ENCODE measurements at places on chromosomes 6 and 20.

GRCh38 chr6:135784507-135784906, 67.0 kb upstream of the PDE7B start:
- no peak for DNase-seq

DNA sequence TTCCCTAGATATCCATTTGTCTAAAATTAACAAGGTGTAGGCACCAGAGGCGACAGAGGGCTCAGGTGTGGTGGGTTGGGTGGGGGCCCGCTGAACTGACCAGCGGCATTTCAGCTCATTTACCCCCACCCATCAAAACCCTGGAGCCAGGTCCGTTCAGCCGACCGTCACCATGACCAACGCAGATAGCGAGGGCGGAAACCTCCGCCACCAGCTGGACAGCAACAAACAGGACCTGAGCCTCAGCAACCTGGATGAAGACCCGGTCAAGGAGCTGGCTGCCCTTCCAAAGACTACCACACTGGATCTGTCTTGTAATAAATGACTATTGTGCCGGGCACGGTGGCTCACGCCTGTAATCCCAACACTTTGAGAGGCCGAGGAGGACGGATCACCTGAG, 120.8 kb upstream of the LGSN start:
- no peak for DNase-seq

- no peak for DNase-seq
Measured at GRCh38 chr6:135905604-135906300, 54.3 kb downstream of the PDE7B start.

DNA sequence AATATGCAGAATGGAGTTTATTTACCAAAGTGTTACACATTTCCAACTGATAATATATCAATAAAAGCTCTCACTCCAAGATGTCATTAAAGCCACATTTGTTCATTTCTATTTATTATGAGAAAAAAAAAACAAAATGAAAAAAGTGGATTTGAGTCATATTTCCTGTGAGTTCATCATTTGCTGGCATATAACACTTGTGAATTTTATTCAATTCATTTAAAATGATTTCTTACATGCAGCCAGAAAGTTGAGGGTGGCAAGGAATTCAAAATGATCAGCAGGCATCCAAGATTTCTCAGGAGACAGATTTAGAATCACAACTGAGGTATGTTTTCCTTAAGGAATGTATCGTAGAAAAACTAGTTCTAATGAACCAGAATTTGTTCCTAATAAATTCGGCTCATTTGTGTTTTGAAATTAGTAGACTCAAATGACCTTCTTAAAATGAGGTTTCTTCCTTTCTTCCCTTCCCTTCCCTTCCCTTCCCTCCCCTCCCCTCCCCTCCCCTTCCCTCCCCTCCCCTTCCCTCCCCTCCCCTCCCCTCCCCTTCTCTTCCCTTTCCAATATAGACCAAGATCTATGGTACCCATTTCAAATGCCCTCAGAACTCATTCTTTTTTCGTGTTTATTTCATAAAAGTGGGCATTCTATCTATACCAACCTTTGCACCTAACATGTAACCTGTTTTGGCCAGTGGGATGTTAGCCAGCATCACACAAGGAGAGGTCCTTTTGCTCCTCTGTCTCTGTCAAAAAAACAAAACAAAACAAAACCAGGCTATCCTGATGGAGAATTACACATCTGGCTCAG, 357.9 kb upstream of the TSHZ2 start:
- no peak for DNase-seq

DNA sequence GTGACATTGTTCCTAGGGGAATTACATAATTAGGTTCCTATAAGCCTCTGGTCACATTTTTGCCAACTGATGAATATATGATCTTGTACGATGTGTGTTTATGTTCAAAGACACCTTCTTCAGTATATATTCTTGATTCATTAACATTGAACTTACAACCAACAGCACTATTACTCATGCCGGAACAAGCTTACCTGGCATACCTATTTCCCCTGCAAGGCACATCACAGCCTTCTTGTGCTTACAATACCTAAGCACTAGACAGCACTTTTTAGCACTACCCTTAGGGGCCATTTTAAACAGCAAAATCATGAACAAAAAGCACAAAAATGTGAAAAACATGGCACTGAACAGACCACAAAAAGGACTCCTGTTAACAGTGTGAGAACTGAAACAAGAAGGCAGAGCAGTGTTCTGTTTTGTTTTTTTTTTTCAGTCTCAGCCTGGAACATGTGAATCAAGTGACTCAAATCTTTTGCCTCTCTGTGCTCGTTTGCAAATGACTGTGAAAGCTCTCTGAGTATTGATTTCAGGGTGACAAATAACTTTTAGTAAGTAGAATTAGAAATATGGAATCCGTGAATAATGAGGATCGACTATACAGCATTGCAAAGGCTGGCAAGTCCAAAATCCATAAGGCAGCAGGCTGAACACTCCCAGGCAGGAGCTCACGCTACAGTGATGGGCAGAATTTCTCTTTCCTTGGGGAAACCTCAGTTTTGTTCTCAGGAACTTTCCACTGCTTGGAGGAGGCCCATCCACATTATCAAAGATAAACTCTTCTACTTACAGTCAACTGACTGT, 102.3 kb upstream of the TSHZ2 start:
- no peak for DNase-seq

- DNase-seq: no peak
Measured at GRCh38 chr6:79064635-79065034, 13.4 kb downstream of the PHIP start.

DNA sequence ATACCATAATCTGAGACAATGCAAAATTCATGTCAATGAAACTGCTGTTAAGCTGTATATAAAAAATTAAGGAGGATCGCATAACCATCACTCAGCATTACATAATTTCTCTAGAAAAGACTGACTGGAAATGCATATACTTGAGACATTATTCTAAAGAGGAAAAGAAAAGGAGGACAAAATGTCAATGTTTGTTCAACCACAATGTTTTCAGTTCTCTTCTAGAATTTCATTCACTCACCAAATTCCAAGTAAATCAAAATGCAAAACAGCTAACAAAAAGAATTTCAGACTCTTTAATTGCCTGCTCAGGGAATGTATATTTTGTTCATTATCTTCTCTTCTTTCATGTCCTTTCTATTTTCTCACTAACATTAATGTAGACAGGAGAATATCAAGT, 106.2 kb upstream of the CCDC28A start:
- DNase-seq: no peak

- DNase-seq: no peak
Measured at GRCh38 chr6:165718491-165718891, 55.5 kb upstream of the PDE10A start.

DNA sequence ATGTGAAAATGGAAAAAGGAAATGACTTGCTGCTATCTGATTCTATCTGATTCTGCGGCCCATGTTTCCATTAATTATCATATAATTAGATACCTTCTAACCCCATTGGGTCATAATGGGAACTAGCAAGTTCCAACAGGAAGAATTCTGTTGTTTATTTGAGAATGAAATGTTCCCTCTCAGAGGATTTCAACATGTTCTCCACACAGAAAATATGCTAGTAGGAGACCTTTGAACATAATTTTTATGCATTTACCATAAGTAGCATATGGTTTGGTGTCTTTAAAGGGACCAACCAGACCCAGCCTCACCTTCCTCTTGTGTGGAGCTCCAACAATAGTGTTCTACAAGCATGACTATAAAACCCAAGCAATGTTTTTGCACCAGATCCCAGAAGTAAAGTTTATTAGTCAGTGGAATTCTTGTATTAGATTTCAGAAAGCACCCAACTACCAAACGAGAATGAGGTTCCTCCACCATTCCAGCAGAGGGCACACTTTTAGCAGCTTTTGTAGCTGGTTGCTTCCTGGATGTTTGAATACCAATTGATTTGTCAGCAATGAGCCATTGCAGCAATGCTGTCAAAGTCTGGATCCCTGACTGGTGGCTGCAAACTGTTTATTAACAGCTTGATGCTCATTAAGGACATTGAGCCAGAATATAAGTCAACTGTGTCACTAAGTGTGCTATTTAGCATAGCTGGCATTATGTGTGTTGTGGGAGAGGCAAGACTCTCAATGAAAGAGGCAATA, 143.6 kb upstream of the GJE1 start:
- peak; percentile 37 for DNase-seq

DNA sequence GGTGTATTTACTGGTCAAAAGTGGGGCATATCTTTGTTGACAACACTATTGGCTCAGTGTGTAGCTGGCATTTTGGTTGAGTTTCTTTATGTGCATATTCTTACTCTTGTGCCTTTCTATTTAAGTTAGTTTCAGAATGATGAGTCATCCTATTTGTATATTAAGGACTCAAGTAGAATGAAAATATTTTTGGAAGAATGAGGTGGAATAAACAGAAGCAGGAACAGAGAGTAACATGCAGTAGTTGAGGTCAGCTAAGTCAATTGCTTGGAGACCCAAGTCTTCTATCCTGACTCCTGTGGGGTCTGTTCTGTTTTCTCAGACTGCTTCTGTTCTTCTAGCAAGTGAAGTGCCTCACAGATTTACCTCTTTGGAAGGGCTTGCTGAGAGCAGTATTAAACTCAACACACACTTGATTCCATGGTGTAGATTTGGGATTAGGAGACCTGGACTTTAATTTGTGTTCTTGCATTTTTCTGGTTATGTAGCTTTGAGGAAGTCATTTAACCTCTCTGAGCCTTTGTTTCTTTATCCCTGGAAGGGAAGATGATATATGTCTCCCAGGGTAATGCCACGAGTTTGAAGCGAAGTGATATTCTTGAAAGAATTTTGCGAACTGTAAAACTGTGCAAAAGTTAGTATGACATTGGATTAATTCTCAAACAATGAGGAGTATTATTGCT, 324.3 kb downstream of the QKI start:
- no peak for DNase-seq

- DNase-seq: no peak
Measured at GRCh38 chr6:90274451-90275030, 22.1 kb downstream of the BACH2 start.

- DNase-seq: no peak
Measured at GRCh38 chr6:129980821-129981220, 37.6 kb upstream of the L3MBTL3 start.

DNA sequence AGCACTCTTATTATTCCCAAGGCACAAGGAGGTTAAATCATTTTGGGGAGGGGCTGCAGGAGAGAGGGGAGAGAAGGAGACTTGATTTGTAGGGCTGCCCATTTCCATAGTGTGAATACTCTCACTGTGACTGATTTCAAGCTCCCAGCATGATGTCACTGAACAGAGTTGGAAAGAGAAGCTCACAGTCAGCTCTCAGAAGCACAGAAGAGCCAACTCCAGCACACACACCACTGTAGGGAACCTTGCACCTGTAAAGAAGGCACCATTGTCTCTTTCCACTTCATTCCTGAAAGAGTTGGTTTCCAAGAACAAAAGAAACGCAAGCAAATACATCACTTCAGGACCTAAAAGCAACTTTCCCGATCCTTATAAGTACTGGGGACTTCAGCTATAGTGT, 12.7 kb upstream of the STK35 start:
- no peak for DNase-seq

GRCh38 chr6:106080763-106081095, 5.4 kb upstream of the PRDM1 start:
- DNase-seq: no peak

Data from GM04503 (cell line).